AG10803 (cell line): ENCODE measurements at places on chromosomes 6 and 20.
A peak's percentile ranks its signal among the peaks of the same experiment; 100 is the strongest.

GRCh38 chr20:58374027-58374850, 14.8 kb upstream of the VAPB start:
- DNase-seq = no peak

- peak; percentile 38 for DNase-seq
Measured at GRCh38 chr6:144263786-144264185, 21.3 kb upstream of the UTRN start.

- no peak for DNase-seq
Measured at GRCh38 chr6:110484321-110484720, 7.9 kb upstream of the SLC22A16 start.

GRCh38 chr6:88377976-88378568, 211.9 kb upstream of the CNR1 start:
- DNase-seq = no peak

DNA sequence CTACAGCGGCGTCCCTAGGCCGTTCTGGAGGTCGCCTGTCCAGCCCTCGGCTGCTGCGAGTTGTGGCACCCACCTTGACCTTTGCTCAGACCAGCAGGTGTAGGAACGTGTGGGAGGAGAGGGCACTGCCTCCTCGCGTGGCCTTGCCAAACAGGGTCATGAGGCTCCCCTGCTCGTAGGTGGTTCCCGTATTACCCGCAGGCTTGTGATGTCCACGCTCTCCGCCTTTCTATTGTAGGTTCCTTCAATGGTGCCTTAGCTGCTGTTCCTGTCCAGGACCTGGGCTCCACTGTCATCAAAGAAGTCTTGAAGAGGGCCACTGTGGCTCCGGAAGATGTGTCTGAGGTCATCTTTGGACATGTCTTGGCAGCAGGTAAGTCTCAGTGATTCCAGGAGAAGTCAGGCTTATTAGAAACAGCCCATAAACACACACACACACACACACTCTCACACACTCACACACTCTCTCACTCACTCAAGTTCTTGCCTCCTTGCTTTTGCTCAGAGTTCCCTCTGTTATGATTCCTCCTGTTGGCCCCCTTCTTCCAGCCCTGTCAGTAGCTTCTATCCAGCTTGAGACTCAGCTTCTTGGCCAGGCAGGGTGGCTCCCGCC, 942 bp downstream of the ACAT2 start:
- DNase-seq = no peak

- DNase-seq = peak; percentile 30
Measured at GRCh38 chr6:142187209-142187608, 40.1 kb downstream of the VTA1 start.

DNA sequence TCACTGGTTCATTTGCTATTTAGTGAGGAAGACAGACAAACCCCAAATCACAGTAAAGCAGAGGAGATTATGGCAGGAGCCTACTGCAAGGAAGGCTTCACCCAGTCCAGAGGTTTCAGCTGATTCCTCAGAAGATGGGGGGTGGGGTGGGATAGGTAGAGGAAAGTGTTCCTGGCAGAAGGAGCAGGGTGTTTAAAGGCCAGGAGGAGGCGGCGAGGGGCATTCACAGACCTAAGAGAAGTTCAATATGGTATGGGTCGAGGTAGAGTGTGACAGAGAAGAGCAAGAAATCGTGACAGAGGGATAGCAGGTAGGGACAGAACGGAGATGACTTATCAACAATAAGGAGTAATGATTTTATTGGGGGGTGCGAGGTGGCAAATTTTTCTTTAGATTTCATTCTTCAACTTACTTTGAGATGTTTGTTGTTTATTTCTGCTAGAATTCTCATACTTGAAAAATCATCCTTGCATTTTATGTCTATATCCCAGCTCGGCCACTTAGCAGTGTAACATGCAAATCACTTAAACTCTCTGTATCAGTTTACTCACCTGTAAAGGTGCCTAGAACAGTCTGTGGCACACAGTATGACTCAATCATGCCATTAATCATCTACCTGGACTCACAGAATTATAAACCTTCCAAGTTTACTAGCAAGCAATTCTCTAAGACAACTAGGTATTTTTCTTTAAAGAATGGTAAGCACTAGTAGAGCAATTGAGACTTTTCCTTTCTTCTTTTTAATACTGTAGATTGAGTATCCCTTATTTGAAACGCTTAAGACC, 176.7 kb downstream of the REV3L start:
- no peak for DNase-seq

DNA sequence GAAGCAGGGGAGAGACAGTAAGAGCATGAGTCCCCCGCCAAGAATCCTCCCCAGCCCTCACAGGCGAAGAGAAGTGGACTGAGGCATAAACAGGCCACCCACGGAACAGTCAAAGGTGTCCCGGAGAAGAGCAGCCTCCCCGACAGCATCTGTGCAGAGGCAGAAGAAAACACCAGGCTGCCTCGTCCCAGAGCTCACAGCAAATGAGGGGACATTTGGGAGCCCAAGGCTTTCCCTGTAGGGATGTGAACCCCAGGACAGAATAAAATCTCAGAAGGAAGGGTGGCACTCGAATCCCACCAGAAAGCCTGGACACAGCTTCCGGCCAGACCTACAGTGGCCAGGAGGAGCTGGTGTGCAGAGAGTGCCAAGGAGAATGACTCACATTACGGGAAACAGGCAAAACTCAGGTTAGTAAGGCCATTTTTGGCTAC, 90.4 kb downstream of the DLL1 start:
- no peak for DNase-seq

DNA sequence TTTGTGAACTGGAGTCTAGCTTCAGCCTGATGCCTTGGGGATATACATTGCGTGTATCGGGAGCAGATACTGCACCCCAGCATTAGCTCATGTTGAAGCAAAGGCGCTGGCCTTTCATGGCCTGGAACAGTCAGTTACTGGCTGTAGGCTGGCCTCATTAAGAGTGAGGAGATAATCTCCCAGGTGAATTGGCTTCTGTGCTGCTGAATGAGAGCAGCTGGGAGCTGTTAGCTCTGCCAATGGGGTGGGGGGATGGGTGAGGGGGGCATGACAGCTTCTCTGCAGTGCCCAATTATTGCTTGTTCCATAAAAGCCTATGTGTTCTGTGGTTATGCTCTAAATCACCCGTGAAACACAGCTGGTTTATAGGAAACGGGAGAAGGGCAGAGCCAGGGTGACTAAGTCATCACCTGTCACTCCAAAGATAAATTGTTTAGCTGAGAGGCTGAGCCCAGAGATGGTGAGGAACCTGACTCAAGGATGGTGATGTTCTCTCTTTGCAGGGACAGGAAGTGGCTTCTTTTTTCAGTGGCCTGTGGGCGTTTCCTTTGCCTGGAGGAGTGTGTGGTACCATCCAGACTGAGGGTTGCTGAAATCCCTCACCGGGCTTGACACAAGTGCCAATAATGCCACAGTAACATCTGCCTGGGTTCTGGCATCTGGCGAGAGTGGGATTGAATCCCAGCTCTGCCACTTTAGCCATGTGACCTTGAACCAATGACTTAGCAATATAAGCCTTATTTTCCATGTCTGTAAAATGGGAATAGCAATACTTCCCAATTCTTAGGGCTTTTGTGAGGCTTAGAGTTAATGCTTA, 170.8 kb downstream of the BCAS1 start:
- peak; percentile 85 for DNase-seq

GRCh38 chr6:46204880-46205650, 34.3 kb upstream of the ENPP5 start:
- no peak for DNase-seq

GRCh38 chr6:9623228-9623832, 791.5 kb downstream of the TFAP2A start:
- no peak for DNase-seq

GRCh38 chr6:31830886-31831335, 3.4 kb downstream of the HSPA1B start:
- DNase-seq = no peak

DNA sequence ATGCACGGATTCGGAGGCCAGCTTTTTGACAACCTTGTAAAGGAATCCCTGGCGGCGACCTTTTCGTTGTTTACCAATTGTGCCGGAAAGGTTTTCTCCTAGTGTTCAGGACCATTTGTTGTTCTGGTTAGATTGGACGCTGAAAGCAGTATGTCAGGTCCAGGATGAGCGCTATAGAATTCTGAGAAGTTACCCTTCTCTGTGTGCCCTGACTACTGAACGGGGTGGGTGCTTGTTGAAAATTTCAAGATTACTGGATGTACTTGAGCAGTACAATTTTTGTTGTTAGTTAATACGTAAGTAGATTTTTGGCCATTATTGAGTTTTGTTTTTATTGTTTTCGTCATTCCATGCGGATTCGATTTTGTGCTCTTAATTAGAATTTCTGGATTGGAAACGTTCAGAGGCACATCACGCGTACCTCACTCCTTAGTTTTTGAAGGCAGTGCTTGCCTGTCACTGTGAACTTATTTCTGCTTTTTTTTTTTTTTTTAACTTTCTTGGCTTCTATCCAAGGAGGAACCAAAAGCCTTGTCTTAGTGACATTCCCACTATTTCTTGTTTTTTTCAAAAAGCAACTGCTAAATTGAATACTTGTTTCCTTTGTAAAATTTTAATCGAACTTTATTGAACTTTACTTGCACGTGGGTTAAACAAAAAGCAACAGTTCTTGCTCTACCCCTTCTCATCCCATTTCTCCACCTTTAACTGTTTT, 898 bp downstream of the XRN2 start:
- DNase-seq = peak; percentile 17

DNA sequence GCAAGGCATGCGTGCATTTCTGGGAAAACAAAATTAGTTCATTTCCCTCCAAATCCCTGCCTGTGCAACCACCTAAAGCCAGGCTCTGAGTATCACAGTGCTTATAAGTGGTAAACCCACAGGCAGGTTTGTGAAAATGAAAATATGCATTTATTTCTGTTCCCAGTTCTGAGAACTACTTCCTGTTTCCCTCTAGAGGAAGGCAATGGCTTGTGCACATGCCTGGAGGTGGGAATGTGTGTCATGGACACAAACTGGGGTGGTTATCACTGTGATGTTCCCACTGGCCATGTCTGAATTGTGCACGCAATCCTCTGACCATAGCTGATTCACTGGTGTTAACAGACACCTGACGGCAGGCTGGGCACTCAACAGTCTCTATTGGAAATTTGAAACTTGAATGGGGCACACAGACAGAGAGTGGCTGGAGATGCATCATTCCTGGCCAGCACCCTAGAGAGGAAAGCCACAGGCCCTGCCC, 26.3 kb downstream of the FAM110A start:
- DNase-seq = peak; percentile 15

DNA sequence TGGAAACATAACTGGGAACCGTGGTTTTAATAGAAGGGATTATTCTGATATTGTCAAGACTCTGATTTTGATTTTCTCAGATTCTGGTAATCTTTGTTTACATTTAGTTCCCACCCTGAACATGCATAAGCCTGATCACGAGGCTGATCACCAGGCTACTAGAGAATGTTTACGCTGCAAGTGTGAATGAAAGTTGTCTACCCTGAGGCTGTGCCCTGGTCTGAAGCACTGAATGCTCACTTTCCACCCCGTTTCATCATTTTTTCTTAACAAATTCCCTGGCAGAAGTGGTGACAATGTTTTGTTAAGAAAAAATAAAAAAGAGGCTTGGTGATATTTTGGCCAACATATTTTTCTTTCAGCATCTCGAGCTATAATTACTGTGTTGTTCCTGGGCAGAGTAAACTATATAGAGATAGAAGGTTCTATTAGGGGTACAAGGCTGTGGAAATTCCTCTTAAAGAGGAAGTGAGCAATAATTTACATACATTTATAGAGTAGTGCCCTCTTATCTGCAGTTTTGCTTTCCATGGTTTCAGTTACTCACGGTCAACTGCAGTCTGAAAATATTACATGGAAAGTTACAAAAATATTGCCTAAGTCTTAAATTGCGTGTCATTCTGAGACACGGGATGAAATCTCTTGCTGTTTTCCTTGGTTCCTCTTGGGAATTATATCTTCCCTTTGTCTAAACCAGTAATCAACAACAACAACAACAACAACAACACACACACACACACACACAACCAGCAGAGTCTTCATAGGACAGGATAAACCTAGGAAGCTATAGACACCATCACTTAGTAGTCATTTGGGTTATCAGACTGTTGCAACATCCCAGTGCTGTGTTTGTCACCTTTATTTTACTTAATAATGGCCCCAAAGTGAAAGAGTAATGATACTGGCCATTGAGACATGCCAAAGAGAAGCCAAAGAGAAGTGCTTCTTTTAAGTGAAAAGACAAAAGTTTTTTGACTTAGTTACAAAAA, 566.6 kb upstream of the CITED2 start:
- no peak for DNase-seq

DNA sequence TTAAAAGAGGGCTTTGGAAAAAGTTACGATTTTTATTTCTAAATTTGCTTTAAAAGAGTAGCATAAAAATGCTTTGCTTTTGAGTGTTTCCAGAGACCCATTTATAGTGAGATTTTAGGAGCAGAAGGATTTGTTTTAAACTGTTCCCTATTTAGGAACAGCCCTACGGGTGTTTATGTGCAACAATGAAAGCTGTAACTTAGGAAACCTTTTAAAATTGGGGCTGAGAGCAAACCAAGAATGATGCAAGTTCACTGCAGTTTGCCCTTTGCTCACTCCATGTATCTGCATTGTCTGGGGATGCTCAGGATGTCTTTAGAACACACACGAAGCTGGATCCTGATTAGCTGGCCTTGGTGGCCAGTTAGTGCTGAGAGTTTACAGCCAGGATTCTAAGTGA, 40.9 kb downstream of the GHRH start:
- DNase-seq = peak; percentile 79

DNA sequence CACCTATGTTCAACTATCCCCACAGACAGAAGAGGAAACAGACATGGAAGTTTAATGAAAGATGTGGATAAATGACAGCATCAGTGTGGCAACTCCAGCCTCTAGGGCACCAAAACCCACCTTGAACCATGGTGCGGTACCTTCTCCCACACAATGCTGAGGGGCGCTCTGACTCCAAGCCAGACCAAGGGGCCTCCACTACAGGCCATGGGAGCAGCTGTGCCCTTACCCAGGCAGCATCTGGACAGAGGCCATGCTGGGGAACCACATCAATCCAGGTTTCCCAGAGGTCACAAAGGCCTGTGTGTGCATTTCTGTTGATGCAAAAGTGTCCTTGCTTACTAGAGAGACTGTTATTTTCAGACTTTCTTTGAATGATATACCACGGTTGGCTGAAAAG, 4.1 kb downstream of the PRR18 start:
- no peak for DNase-seq

- DNase-seq = no peak
Measured at GRCh38 chr6:30067460-30068139, 602 bp downstream of the PPP1R11 start.

DNA sequence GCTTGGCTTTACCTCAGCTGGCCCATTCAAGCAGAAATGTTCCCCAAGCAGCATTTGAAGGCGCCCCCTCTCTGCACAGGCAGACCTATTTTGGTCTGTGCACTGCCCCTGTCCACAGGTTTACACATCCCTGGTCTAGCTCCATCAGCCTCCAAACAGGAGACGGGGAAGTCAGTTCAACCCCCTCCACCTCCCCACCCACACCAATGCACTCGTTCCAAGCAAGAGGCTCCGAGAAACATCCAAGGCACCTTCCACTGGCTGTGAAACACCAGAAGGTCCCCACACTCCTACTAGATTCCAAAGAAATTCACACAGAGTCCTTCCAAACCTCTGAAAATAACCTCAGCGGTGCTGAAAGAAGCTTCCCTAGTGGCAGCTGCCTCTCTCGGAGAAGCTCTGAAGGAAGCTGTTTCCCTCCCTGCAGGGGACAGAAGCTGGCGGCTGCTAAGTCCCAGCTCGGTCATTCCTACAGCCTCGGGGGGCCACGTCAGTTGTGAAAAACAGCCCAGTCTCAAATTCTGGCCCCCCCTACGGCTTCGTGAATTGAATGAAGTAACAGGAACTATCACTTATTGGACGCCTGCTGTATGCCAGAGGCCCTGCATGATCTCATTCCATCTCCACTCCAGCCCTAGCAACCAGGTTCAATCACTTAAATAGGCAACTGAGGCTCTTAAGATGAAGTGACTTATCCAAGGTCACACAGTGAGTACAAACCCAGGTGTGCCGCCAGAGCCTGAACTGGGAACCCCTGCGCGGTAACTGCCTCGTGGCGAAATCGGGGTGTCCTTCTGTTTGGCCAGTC, 815 bp downstream of the SPATA2 start:
- no peak for DNase-seq
